ENCODE measurements at places on chromosomes 3 and 15.

- DNase-seq = no peak
Measured at GRCh38 chr3:45145223-45145622, 955 bp downstream of the CDCP1 start.

GRCh38 chr15:42131826-42132806 is 24.3 kb downstream of the PLA2G4F start:
- peak; percentile 64 for DNase-seq

DNA sequence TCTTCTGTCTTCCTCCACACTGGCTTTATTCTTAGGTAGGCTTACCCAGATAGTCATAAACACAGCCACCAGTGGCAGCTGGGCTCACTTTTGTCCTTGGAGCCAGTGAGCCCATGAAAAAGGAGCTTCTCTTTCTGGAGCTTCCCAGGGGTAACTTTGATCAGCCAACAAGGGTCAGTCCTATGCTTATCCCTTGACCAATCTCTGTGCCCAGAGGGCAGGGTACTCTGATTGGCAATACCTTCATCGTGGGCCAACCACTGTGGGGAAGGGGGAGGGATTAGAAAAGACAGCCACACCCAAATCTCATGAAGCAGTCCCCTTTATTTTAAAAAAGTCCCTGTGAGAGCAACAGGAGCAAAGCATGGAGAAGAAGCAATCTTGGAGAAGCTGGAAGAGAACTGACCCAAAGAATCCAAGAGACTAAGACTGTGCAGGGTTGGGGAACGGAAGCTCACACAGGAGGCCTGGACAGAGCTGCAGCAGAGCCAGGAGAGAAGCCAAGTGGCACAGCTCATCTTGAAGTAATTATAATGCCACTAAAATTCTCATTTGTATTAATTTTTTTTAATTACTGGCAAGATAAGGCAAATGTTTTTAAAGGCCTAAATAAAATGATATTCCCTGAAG is 70.4 kb downstream of the SSUH2 start:
- DNase-seq = no peak

GRCh38 chr3:185661772-185662171 is 75.7 kb downstream of the SENP2 start:
- no peak for DNase-seq

- DNase-seq = no peak
Measured at GRCh38 chr3:46892285-46893145, 15.0 kb downstream of the PTH1R start.

- DNase-seq = no peak
Measured at GRCh38 chr15:42140383-42141070, 15.9 kb downstream of the PLA2G4F start.

DNA sequence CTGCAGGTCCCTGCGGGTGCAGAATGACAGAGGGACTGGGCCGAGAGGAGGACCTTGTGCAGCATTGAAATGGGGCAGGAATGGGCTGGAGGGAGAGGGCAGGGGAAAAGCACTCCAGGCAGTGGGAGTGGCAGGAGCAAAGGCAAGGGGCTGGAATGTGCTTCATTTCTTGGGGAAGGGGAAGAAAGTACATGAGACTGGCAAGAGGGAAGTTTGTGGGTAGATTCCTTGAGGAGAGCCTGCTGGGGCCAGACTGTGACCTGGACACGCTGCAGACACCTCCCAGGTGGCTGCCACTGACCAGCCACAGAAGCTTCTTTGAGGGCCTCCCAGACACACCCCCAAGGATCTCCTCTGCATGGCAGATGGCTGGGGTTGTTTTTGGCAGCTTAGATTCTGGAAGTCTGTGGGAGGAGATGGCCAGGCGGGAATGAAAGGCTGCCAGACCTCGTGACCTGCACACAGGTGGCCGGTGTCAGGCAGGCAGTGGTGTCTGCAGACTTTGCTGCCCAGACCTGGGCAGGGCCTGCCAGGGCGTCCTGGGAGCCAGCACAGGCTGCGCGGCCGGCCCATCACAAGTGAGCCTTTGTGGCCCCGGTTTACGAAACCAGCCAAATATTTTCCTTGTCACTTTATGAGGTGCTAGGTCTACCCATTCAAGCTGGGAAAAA is 53.1 kb downstream of the SPSB4 start:
- DNase-seq = no peak
